Jurkat, Clone E6-1 (cell line): ENCODE measurements at places on chromosomes 16 and 17.

DNA sequence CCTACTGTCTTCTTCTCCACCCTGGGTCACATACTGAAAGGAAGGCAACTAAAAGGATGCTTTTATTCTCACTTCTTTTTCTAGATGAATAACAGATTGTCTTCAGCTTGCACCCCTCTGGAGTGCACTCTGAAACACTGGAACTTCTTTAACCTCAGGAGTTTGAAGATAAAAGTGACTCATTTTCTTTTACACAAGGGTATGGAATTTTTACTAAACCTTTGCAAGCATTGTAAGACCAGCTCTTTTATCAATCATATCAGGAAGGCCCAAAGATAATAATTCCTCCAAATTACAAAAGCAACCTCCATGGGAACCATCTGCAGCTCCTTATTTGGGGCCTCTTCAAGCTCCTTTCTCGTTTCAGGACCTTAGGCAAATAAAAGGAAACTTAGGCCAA lies 193.5 kb upstream of the KIF2B start:
- no peak for DNase-seq

- DNase-seq: no peak
Measured at GRCh38 chr17:17204041-17204591, 2.0 kb downstream of the PLD6 start.

DNA sequence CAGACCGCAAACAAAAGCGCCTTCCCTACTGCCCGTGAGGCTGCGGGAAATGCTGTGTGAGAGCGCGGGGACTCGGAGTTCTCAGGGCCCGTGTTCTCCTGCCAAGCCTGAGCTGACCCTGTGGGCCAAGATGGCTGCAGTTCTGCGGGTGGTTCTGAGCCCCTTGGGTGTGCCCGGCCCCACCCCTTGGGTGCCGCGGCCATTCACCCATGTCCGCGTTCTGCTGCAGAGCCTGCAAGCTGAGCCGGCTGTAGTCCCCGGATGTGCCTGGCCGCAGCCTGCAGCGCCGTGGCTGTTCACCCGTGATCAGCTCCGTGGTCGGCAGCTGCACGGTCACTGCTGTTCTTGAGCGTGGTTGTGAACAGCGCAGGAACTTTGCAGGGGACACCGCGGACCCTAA lies 20.0 kb downstream of the ACSF3 start:
- no peak for DNase-seq

DNA sequence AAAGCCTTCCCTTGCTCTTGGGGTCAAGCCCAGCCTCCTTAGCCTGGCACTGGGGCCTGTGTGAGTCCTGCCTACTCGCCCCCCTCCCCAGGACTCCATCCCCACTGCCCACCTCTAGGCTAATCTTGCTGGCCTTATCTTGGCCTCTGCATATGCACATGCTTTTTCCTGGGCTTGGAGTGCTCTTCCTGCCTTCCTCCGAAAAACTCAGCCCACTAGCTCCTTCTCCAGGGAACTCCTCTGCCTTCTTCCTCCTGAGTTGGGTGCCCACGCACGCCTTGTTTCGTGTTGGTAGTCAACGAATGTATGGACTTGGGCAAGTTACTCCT lies 16.5 kb downstream of the TBX2 start:
- DNase-seq: no peak

DNA sequence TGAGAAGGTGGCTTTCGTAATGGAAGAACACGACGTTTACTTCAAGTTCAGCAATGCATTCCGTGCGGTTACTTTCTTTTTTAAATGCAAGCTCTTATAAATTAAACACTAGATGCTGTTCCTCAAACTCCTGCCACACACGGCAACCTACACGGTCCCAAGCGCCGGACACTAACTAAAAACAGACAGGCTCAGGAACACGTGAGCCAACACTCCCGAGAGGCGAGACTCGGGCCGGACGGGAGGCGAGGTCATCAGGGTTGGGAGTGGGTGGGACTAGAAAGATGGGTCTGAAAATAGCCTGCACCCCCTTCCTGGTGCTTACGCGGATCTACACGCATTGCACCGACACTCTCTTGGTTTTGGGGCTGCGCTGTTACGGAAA lies 6.4 kb downstream of the CLCN7 start:
- no peak for DNase-seq

- DNase-seq: no peak
Measured at GRCh38 chr17:79201536-79202227, 127.1 kb downstream of the ENGASE start.

- no peak for DNase-seq
Measured at GRCh38 chr16:9035996-9036395, 55.4 kb upstream of the HAPSTR1 start.

- no peak for DNase-seq
Measured at GRCh38 chr16:27547851-27548250, 1.9 kb downstream of the GTF3C1 start.

DNA sequence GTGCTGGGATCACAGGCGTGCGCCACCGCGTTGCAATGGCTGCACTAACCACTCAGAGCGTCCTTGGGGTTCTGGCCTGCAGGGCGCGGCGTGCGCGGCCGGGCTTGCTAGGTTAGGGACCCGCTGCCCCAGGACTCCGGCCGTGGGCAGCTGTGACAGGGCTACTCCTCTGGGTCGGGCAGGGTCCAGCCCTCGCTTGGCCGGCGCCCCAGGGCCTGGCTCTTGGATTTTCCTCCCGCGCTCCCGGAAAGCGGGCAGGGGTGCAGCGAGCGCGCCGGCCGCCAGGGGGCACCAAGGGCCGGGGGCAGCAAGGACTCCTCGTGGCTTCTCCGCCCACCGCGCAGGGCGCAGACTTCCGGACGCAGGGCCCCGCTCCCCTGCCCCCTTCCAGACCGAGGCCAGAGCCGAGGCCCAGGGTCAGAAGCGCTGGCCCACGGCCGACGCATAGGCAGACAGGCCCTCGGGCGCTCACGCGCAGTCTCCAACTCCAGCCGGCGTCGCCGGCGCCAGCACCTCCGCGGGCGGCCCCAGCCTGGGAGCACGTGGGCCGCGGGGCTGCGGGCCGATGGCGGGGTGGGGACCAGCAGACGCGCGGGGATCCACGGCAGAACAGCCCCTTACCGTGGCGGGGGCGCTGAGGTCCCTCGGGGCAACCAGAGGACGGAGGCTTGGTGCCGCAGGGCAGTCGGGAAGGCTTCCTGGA lies 355 bp downstream of the TLE7 start:
- no peak for DNase-seq

DNA sequence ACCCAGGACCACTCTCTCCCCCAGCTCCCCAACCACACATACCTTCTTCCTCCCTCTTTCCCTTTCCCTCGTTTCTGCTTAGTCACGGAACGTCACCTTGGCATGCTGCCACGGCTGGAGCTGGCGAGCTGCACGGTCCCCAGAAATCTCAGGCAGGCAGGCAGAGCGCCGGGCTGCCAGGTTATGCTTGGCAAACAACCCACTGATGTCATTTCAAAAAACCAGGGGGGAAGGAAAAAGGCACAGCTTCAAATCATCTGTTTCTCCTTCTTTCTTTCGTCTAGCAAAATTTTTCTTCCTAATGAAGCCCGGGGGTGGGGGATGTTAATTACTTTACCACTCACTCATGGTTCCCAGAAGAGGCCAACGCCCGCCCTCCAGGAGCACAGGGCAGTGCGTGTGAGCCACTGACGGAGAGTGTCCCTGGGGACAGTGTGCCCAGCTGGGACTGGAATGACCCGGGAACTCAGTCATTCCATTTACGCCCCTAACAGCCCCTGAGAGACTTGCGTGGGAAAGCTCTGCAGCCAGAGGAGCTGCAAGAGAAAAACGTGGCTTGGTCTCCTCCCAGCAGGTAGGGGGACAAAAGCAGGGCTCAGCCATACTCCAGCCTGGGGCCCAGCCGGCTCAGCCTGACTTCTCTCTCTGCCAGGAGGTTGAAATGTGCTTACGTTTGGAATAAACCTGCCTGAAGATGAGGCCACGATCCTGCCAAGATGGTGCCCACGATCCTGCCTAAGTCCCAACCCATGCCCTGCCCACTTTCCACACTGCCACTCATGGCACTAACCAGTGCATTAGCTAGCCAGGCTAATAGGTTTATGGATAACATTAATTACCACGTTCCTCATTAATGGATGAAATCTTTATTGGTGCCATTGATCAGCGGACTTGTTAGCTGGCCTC lies 198.9 kb downstream of the ZFHX3 start:
- DNase-seq: no peak

DNA sequence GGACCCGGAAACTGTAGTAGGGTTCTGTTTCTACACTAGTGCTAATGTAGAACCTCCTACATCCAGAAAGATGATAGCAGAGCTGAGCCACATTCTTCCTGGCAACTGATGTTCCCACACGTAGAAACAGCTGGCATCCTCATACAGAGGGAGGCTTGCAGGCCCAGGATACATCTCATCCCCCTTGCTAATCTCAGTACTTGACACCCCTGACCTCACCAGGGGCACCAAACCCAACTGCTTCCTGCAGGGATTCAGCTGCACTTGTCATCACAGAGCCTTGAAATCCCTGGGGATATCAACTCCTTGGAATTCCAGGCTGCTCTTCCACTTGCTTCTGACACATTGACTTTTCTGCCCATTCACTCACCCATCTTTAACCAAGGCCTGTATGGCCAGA lies 75.2 kb upstream of the HSBP1 start:
- no peak for DNase-seq

GRCh38 chr17:76219670-76220383 lies 20.5 kb downstream of the RNF157 start:
- DNase-seq: no peak

DNA sequence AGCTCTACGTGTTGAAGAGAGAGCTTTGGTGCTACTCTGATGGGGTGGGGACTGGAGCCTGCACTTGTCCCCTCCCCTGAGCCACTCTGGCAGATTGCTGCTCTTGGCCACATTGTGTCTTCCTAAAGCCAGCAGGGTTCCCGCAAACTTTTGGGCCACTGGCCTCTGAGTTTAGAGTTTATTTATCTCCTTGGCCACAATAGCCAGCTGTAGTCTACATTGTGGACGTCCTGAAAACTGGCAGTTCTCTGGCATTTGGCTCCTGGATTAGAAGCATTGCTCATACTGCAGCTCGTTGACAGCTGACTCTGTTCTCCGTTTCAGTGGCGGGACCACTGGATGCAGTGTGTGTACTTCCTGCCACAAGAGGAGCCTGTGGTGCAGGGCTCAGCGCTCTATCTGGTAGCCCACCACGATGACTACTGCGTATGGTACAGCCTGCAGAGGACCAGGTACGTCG lies 34.6 kb downstream of the PRMT7 start:
- DNase-seq: peak; percentile 75

- DNase-seq: no peak
Measured at GRCh38 chr17:12918142-12918541, 99.7 kb downstream of the ELAC2 start.
